ENCODE measurements at places on chromosomes 6 and 20.

DNA sequence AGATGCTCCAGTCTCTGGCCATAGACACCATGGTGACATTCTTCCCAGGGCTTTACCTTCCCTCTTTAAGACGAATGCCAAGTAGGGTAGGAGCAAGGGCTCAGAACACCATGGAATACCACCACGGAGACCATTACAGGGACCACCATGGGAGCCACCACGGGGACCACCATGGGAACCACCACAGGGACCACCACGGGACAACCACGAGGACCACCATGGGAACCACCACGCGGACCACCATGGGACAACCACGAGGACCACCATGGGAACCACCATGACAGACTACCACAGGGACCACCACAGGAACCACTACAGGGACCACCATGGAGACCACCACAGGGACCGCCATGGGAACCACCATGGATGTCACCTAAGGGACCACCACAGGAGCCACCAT is 66.9 kb upstream of the MPC1 start:
- DNase-seq = no peak

DNA sequence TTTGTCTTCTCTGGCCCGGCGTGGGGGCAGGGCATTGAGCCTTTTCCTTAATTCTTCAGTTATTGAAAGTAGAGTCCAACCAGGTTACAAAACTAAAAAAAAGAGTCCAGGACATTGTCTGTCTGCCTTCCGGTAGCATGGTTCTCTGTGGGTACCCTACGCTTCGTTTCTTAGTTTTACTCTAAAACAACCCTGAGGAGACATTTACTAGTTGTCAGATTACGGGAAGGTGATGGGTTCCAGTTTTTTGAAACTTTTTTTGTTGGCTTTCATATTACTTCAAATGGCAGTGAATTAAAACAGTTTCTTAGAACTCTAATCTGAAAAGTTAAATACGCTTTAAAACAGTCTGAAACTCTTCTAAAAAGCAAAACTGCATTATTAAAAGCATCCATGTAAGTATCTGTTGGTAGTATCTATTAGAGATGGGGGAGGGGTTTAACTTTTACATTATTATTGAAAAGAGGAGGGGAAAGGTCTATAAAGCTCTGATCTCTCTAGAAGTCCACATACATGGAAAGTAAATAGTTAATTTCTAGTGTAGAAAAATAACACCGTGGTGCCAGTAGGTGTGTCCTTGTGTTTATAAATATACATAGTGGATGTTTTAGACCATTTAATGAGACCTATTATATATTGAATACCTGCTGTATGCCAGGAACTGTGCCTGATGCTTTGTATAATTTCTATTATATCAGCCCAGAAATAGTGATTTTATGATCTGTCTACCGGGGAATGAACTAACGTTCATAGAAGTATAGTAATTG is 2.2 kb downstream of the BICRAL start:
- no peak for DNase-seq

DNA sequence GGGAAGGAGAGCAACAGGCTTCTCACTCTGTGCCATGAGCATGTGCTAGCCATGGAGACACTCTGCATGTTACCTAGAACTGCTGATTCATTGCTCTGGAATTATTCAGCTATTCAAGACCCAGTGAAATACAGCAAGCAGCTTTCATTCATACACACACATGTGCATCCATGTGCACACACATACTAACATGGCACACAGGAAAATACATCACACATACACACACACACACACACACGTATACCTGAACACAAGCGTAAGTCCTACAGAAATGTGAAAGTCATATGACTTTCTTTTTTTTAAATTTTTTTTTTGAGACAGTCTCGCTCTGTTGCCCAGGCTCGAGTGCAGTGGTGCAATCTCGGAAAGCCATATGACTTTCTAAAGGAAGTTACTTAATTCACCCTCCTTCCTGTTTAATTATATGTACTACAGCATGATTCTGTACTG is 108.2 kb upstream of the NFATC2 start:
- DNase-seq = no peak

GRCh38 chr20:60430516-60431001 is 472.3 kb downstream of the CDH26 start:
- no peak for DNase-seq
